ENCODE measurements at places on chromosomes 2 and 18.

DNA sequence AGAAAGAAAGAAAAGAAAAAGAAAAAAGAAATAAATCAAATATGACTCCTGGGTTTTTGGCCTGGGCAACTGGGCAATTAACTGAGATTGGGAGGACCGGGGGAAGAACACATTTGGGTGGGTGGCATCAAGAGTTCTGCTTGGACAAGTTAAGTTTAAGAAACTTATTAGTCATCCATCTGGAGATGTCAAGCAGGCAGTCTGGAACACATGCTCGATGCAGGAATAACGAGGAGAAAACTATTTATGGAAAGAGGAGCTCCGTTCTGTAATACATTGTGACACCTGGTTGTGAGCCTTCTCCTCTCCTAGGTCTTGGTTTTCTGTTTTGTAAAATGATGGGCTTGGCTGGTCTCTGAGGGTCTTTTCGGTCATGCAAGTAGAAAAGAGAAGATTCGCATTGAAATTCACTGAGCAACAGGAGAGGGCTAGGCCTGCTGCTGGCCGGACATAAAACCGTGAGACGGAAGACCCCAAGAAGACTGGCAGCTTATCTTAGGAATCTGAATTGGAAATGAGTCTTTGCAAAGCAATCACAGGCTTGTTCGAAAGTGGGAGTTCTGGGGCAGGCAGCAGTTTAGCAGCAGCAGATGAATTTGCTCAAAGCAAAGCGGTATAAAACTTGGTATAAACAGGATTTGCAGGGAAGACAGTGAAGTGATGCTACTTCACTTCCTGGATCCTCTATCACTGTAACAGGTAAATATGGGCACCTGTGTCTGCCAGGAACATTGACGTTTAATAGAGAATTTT, 51.4 kb downstream of the E2F6 start:
- DNase-seq: no peak

DNA sequence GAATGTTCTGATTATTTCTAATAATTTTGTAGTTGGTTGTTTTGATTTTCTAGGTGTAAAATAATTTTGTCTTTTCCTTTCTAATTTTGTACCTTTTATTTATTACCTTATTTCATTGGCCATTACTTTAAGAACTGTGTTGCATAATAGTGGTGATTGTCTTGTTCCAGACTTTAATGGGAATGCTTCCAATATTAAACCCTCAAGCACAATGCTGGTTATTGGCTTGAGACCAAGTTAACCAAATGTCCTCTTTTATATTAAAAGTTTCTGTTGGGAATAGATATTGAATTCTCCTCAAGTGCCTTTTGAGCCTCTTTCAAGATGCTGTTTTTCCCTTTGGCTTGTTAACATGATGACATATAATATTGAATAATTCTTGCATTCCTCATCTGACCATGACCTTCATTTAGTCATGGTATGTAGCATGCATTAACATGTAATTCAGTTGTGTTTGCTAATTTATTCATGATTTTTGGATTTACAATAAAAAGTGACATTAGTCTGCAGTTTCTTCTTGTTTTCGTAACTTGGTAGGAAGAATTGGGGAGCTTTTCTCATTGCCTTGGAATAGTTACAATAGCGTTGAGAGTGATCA, 141.7 kb downstream of the DIS3L2 start:
- DNase-seq: peak; percentile 57

- DNase-seq: peak; percentile 57
These were observed at the start of gene SP5 for GRCh38 chr2:170715062-170715931. Gene SP5, plus strand, starts transcription at chr2:170715337. Its CDS starts 176 bp downstream, at chr2:170715513.

DNA sequence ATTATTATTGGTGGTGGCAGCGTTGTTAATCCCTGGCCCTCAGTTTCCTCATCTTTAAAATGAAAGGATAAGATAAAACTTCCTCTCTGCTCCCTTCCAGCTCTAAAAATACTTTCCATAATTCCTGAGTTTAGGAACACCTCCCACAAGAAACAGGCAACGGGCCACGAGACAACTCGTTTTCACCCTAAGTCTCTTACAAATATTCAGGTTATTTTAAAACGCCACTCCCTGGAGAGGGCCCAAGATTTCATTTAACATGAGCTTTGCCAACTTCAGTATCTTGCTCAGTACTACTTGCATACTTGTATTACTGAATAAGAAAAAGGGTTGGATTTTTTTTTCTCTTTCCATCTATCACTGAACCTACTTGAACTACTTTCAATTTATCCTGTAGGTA, 611.1 kb upstream of the FANCL start:
- DNase-seq: no peak

GRCh38 chr2:182381225-182381624, 45.6 kb downstream of the PDE1A start:
- DNase-seq: no peak

DNA sequence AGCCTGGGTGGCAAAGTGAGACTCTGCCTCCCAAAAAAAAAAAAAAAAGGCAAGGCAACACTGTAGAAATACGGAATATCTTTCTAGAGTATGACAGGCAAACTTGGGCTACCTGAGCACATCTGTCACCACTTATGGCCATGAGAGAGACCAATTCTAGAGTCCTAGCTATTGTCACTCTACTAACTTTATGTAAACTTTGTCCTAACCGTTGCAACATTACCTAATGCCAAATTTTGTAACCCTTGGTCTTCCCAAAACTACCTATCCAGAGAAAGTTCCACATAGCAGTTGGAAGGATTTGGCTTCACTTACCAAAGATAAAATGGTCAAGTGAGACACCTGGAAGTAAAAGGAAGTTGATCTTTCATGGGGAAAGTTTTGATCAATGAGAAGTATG, 26.6 kb upstream of the SCN7A start:
- no peak for DNase-seq
